ENCODE measurements at places on chromosomes 16 and 17.

DNA sequence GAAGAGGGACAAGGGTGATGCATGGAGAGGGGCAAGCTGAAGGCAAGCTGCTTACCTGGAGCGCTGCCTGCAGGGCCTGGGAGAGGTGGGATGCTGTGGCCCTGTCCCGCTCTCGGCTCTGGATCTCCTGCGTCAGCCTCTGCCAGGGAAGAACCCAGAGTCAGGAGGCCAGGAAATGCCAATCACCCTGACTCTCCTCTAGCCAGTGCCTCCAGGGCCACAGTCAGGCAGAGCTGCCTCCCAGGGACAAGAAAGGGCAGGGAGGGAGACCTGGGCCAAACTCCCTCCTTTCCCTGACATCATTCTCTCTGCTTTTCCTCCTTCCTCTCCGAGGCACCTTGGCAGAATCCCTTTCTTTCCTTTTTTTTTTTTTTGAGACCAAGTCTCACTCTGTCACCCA lies 11.3 kb downstream of the CDK3 start:
- no peak for DNase-seq

- no peak for DNase-seq
Measured at GRCh38 chr17:75734674-75735294, 13.5 kb downstream of the ITGB4 start.

DNA sequence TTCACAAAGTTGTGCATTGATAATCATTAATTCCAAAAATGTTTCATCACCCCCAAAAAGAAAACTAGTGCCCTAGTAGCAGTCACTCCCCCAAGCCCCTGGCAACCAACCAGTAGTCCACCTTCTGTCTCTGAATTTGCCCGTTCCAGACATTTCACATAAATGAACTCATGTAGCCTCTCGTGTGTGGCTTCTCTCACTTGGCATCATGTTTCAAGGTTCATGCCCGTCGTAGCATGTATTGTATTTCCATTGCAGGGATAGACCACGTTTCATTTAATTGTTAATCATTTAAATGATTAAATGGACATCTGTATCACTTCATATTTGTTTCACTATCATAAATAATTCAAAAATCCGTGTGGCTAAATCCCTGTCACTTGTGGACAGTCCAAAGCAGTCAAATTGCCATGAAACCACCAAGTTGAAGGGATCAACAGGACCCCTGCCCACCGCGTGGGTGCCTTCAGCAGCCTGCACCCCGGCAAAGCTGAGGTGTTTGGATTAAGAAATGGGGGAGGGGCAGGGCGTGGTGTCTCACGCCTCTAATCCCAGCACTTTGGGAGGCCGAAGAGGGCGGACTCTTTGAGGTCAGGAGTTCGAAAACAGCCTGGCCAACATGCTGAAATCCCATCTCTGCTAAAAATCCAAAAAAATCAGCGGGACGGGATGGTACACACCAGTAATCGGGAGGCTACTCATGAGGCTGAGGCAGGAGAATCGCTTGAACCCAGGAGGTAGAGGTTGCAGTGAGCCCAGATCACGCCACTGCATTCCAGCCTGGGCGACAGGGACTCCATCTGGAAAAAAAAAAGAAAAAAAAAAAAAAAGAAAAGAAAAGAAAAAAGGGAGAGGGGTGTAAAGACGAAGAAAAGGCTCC lies 8.7 kb upstream of the FLYWCH2 start:
- DNase-seq = no peak

DNA sequence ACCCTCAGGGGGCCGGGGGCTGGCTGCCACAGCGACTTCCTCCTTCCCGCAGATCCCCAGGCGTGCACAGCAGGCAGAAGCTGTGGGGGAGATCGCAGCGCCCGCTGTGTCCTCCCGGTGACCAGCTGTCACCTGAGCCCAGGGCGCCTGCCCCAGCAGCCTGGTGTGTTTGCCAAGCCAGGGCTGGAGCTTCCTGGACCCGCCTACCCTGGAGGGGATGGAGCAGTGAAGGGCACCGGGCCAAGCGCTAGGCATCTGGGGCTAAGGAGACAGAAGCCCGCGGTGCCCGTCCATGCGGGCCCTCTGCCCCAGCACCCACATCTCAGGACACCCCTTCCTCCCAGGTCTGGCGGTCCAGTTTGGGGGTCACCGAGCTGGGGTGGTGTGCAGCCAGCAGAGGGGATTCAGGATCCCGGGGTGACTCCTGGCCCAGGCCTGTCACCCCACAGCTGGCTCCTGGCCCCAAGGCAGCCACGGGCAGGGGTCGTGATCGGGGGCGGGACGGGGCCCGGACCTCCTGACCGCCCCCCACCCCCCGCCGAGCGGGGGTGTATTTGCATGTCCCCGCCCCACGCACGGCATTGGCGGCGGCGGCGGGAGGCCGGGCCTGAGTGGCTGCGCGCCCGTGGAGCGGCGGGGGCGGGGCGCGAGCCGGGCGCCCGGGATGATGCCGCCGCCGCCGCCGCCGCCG lies at the start of gene RAB26:
RAB26 (plus strand) TSS at position 645 of the 691 bp plus-strand sequence. CDS start 159 bp downstream, outside the sequence.
- peak; percentile 49 for DNase-seq

DNA sequence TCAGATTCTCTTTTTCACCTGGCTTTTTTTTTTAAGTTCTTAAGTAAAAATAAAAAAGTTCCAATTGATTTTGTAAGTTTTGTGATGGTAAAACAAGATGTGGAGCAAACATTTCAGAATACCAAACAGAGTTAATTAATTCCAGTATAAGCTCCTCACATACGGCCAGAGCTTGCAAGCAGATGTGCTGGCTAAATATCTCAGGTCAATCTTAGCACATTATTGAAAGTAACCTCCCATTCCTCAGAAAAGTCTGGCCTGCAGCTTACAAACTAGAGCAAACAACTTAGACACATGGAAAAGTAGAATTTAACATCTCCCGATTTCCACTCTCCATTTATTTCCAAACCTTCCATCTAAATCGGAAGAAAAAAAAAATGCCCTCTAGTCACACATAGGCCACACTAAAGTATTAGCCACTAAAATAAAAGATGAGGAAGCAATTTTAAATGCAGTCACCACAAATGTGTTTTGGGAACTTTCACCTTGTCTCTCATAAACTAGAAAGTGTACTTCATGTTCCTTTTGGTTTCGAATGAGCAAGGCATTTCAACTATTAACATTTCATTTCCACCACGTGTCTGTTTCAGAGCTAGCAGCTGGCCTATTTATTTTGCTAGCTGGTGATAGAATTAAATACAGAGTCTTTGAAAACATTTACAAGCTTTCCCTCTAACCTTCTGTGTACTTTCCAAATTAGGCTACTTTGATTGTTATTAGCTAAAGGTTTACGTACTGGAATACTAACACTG lies 143.3 kb downstream of the STX8 start:
- DNase-seq = no peak

DNA sequence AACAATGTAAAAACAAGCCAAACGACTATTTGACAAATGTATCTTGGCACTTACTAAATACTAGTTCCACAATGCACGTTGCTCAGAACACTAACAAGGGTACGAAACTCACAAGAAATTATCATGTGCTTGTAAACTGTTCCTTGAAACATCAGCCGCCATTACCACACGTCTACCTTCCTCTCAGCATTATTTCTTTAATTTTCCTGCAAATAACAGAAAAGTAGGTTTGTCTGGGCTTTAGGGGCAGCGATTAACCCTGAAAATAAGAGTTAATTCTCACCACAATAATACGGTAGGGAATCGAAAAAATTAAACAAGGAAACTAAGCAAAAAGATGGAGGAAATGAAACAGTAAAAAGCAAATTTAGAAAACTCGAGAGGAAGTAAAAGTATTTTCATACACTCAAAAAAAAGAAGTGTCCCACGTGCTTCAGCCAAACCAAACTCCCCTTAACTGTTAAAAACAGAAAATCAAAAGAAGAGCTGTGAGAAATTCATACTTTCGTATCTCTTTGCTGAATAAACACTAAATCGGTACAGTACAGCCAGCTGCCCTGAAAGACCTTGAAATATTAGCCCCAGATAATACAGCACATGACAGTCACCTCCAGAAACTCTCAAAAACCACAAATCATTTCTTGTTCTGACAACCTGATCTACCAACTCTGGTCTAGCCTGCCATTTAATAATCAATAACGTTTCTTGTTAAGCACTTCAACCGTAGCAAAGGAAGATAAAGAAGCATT lies 1.2 kb downstream of the ARHGAP17 start:
- no peak for DNase-seq

DNA sequence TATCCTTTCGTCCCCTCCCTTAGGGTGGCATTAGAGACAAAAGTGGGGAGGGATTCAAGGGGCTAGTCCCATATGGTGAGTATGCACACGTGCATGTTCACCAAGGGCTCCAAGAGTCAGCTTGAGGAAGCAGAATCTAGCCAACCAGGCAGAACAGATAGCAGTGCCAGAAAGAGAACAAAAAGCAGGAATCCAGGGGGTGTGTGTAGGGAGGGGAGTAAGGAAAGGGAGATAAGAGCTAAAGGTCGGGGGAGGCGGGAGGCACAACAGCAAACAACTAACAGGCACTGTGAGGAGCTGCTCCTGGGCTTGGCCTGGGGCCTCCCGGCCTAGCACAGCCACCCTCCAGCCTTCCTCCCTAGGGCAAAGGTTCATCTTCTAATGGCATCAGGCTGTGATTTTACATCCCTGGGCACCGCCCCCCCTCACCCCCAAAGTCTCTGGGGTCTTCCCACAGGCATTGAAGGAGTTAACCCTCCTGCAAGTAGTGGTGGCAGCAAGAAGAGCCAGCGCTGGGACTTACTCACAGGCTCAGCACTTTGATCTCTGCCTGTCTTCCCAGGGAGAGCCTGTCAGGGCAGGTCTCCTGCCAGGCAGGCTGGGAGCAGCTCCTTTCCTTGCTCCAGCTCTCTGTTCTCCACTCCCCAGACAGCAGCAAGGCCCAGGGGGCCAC lies 12.4 kb upstream of the SUPT4H1 start:
- DNase-seq = no peak

- DNase-seq = no peak
Measured at GRCh38 chr16:22364241-22364640, 10.2 kb downstream of the CDR2 start.

- no peak for DNase-seq
Measured at GRCh38 chr17:77854759-77855745, 103.5 kb upstream of the TNRC6C start.

DNA sequence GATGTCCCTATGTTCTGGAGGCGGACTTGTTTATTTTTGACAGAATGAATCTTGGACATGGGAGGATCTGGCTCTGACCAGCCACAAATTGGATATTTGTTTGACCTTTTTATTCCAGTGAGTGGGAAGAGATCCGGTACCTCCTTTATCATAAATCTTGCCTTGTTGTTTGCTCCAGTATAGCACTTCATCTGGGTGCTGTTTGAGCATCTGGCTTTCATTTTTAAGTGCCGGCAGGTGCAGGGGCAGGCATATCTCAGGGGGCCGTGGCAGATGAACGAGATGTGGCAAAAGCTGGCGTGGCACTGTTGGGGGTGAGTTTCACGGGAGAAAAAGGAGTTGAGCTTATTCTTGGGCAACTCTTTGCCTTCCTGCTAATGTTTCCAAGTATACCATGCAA lies 37.8 kb downstream of the MSI2 start:
- DNase-seq = peak; percentile 77

GRCh38 chr16:1277617-1278282 lies 21.9 kb downstream of the TPSD1 start:
- DNase-seq = no peak

DNA sequence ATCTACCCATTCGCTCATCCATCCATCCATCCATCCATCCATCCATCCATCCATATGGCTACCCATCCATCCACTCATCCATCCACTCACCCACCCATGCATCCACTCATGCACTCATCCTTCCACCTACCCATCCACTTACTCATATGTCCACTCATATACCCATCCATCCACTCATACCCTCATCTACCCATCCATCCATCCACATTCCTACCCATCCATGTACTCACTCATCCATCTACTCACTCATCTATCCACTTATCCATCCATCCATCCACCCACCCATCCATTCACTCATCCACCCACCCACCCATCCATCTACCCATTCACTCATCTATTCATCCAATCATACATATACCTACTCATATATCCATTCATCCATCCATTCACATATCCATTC lies 112.0 kb downstream of the RBFOX3 start:
- DNase-seq = no peak

GRCh38 chr16:57125969-57126368 lies 33.6 kb downstream of the CPNE2 start:
- no peak for DNase-seq

- peak; percentile 63 for DNase-seq
Measured at GRCh38 chr17:74431568-74432423, at the start of gene GPRC5C. Gene GPRC5C, plus strand, starts transcription at chr17:74432088. Its CDS starts 7,689 bp downstream, at chr17:74439777.
